ENCODE measurements at places on chromosomes 5 and 9.

GRCh38 chr9:125759764-125760129 lies 12.6 kb downstream of the PBX3 start:
- no peak for DNase-seq

- no peak for DNase-seq
These were observed 442.5 kb downstream of the SPATA31D1 start for GRCh38 chr9:82431121-82431520.

DNA sequence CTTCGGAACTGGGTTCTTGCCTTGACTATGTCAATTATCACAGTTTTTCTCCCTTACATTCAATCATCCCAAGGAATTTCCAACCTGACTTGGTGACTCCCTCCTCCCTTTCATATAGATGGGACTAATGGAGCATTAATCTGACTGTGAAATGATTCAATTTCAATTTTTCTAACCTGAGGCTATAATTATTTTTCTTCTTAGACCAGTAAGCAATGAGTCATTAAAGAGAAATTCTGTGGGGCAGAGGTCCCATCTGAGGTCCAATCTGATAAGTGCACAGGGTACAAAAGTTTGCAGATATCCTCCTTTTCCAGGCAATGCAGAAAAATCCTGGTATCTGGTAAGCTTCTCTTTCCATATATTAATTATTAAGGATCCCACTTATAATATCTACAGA lies 18.9 kb downstream of the PDE4D start:
- no peak for DNase-seq

- no peak for DNase-seq
These were observed 107.4 kb downstream of the TLE1 start for GRCh38 chr9:81581986-81582385.

DNA sequence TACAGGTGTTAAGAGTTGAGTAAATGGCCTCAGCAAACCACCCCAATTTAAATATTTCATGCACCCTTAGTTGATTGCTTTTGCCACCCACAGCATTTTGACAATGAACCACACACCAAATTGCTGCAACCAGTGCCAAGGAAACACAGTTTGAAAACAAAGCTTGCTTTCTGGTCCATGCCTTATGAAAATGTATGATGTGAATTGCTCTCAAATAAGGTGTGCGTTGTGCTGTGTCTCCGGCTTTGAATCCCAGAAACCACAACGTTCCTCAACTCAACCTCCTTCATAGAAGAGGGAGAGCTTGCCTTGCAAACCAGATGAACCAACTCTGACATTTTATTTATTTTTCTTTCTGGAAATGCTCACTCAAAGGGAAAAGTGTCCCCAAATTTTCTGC lies 762.7 kb downstream of the TLE1 start:
- DNase-seq: no peak

- no peak for DNase-seq
These were observed 108.4 kb upstream of the RPS23 start for GRCh38 chr5:82386576-82386975.

GRCh38 chr9:97704345-97704677 lies 7.2 kb upstream of the XPA start:
- DNase-seq: no peak

DNA sequence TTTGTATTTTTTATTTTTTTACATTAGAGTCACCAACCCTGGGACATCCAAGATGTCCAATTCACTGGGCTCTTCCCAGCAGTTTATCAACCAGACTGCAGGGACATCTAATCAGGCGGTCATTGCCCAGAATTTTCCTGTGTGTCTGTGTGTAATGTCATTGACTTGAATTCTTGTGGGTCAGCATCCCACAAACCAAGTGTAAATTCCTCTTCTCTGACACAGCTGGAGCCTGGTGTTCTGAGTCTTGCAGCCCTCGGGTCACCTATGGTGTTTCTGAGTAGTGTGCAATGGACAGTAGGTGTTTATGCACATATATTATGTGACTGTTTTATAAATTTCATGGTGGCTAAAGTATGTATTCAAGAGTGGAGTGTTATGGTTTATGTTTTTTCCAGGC lies 815.7 kb downstream of the SEMA5A start:
- DNase-seq: no peak

DNA sequence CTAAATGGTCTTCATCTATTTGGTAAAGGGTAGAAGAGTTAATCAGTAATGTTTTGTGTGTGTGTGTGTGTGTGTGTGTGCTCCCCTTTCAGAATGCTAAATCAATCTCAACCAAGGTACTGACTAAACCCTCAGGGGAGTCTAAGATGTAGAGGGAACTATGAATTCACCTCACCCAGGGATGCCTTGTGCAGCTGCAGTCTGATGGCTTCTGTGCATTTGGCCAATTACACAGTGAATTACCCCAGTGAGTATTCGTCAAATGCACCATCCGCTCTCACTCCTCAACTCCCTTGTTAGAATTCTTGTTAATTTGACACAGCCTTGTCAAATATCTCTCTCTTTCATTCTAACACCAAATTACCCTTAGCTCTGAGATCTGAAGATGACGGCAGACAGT lies 234.6 kb downstream of the GABRB2 start:
- no peak for DNase-seq

- no peak for DNase-seq
These were observed 2.3 kb downstream of the TPRN start for GRCh38 chr9:137198051-137198901.

DNA sequence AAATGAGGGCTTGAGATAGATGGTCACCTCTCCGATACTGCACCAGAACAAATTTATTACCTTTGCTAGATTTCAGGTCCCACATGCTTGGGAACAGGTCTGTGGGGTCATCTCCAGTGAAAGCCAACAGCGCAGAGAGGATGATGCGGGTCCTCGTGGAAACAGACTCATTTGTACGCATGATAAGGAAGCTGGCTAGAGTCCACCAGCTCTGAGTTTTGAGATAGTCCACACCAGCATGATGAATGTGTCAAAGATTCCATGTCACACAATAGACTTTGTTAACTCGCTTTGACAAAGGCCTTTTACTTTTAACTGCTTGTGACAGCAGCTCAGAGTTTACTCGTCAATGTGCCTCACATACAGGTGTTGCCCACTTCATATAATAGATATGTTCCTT lies 105.4 kb upstream of the TBCA start:
- no peak for DNase-seq

DNA sequence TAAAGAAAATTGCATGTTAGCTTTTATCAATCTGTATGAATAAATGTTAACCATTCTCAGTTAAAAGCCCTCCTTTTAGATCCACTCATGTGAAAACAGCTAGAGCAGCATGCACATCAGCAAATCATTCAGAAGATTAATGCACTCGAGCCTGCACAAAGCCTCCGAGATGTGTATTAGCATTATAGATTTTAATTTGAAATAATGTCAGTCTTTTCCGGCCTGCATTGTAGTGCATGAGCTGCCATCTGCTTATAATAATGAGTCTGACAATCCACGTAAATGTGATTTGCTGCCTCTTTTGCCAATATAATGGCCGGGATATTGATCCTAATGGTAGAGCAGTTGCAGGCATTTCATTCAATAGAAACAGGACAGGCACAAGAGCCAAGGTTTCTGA lies 585.1 kb downstream of the IRX1 start:
- no peak for DNase-seq

- DNase-seq: no peak
These were observed 209.0 kb downstream of the EFNA5 start for GRCh38 chr5:107461770-107462169.

DNA sequence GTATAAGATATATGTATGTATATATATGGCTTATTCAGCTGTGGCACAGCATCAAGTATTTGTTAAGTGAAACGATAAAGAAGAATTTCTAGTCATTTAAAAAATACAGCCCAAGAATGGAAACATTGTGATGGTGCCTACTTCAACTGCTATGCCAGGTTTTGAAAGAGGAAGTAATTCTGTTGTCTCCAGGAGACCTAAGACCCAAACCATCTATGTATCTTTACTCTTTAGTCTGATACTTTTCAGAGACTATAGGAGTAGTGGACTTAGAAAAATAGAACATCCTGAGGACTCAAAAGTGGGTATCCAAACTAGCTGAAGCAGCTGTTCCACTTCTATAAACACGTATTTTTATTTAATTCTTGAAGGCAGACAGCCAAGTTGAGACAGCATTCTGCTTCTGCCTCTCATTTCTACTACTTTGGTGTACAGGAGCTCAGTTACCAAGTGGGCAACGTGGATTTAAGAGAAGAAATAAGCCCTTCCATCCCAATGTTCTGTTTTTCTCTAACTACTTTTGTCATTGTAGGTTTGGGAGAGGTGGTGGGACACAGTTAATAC lies 110.7 kb downstream of the RPS23 start:
- no peak for DNase-seq

- DNase-seq: no peak
These were observed 529.5 kb upstream of the RGMB start for GRCh38 chr5:98243972-98244371.

- DNase-seq: no peak
These were observed 1.6 kb downstream of the AIF1L start for GRCh38 chr9:131097948-131098278.

DNA sequence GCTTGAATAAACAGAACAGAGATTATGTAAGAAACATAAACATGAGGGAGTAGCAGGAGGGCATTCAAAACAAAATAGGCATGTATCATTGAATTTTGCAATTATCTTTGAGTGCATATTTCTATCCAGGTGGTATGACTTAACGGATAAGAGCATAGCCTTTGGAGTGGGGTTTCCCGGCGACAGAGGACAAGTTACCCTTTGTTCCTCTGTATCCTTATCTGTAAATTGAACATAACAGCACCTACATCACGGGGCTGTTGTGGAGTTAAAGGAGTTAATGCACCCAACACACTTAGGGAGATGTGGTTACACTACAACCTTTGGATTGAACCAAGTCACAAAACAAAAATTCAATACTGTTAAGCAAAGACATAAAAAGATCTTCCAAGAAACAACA lies 314.6 kb upstream of the KIF2A start:
- no peak for DNase-seq

DNA sequence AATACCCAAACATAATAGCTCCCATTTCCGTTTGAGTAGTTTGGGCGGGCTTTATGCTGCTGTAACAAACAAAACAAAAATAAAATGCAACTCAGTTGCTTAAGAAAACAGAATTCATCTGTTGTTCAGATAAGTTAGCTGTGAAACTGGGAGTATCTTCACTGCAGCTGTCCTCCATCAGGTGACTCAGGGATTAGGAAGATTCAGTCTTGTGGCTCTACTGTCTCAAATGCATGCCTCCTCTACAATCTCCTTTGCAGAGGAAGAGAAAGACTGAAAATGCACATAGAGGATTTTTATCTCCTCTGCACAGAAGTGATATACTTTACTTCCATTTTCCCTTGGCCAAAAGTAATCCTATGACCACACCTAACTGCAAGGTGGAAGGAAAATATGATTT lies 883.7 kb downstream of the PTPRD start:
- DNase-seq: no peak

- no peak for DNase-seq
These were observed 56.9 kb downstream of the MVB12B start for GRCh38 chr9:126383406-126384046.

All from memory B cell (primary cell).